Suprapubic skin (tissue), 4 donors: ENCODE measurements at places on chromosomes 3 and 15.

DNA sequence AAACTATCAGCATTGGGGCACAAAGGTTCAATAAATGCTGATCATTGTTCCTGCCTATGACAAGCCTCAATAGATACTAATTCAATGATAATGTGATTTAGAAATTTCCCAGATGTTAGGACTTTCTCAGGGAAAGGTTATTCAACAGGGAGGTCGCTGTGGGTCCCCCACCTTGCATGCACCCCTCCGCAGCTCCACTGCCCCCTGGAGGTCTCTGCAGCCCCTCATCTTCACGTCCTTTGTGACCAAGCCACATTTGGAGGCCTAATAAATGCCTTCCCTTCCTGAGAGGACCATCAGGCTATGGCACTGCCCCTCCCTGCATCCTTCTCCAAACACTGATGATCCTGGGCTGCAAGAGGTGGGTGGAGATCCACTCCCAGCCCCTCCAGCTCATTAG, 50.2 kb downstream of the NOX5 start:
- no peak for DNase-seq

GRCh38 chr3:132210476-132211346, 106.5 kb upstream of the ACP3 start:
- no peak for DNase-seq

GRCh38 chr3:179806177-179806576, 153.3 kb downstream of the USP13 start:
- DNase-seq: no peak

- no peak for DNase-seq
Measured at GRCh38 chr3:176584413-176585176, 612.7 kb downstream of the TBL1XR1 start.

DNA sequence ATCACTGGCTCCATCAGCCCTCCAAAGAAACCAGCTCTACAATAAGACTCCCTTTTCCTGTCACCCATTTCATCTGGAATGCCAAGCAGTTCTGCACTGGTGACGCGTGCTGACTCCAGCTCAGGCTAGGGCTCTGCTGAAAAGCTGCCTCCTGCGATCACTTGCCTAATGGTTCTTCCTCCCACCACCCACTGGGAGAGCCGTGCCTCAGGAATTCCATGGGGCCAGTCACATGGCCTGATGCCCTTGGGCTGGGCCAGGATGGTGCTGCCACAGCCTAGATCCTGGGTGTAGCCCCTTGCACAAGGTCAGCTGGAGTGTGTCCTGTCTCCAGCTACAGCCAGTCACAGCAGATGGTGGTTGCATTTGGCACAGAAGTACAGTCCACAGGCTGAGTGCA, 98.9 kb downstream of the DNAJB8 start:
- DNase-seq: no peak

DNA sequence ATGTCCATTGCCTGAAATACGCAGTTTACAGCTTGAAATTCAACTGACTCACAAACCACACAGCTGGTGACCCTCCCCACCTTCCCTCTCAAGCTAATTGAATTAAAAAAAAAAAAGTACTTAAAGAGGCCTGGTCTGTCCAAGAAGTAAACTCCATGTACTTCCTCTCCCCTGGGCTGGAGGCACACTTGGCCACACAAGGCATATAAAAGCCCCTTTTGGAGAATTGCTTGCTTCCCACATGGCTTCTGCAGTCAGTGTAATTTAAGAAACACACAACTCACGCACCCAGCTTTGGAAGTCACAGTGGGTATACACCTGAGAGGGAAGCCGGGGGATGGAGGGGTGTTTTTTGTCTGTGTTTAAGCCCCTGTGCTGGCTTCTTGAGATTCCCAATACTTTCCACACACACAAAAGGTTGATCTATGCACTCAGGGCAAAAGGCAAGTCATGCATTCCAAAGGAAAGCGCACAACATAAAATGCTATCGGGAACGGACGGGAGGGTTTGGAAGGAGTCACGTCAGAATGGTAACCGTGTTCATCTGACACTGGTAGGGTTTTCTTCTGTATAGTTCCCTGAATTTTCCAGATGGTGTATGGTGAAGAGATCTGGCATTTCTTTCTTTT, 106.6 kb upstream of the ALDH1A3 start:
- no peak for DNase-seq

DNA sequence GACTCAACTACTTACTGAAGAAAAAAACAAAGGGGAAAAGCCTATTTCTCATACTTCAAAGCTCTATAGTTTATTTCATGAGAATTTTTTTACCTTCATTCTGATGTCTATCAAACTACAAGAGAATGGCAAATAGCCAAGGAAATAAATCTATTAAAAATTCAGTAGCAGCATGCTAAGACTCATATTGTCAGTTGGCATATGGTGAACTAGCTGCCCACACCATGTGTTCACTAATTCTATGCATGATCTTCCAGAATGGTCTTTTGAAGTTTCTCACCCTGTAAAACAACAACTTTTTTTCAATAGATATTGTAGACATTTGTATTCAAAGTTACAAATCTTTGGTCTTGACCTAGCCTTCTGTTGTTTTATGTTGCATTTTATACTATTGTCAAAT, 386.2 kb downstream of the RSL24D1 start:
- DNase-seq: no peak

GRCh38 chr3:63582943-63583500, 69.5 kb upstream of the SNTN start:
- DNase-seq: no peak

GRCh38 chr3:148400754-148401153, 296.9 kb upstream of the AGTR1 start:
- DNase-seq: no peak

DNA sequence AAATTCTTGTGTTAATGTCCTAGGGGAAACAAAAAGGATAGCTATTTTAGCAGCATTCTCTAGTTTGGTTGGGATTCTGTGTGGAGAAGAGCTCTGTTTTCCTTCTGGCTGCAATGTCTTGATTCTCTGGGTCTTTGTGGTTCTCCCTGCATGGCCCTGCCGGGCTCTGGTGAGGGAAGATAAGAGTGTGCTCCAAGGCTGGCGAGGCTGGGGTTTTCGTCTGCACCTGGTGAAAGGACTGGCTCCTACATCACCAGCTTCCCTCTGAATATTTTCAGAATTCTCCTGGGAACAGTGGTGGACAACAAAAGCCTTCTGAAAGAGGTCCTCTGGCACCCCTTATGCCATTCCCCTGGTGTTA, 38.1 kb upstream of the SFMBT1 start:
- DNase-seq: no peak

- DNase-seq: no peak
Measured at GRCh38 chr15:63943829-63944680, 102.2 kb downstream of the DAPK2 start.

- DNase-seq: no peak
Measured at GRCh38 chr3:8738639-8739038, 5.0 kb downstream of the CAV3 start.

- DNase-seq: no peak
Measured at GRCh38 chr3:45516829-45517228, 77.7 kb upstream of the LIMD1 start.

DNA sequence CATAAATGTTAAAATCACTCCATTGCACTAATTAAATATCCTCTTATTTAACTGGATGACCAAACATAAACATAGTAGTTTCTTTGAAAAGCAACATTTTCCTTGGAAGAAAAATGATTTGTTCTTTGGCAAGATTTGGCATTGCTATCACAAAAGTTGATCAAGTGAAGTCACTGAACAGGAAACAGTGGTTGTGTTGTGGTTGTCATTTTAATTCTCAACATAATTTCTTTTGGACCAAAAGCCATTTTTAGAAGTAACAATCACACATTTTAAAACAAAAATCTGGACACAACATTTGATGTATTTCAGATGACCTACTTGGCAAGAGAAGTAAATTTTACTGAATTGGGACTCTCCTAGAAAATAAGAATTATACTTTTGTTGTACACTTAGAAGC, 872.3 kb downstream of the ROBO1 start:
- no peak for DNase-seq

- no peak for DNase-seq
Measured at GRCh38 chr3:111797171-111797615, 61.9 kb upstream of the PHLDB2 start.

- DNase-seq: peak; percentile 31
Measured at GRCh38 chr15:100109486-100110035, 232.2 kb downstream of the ADAMTS17 start.

DNA sequence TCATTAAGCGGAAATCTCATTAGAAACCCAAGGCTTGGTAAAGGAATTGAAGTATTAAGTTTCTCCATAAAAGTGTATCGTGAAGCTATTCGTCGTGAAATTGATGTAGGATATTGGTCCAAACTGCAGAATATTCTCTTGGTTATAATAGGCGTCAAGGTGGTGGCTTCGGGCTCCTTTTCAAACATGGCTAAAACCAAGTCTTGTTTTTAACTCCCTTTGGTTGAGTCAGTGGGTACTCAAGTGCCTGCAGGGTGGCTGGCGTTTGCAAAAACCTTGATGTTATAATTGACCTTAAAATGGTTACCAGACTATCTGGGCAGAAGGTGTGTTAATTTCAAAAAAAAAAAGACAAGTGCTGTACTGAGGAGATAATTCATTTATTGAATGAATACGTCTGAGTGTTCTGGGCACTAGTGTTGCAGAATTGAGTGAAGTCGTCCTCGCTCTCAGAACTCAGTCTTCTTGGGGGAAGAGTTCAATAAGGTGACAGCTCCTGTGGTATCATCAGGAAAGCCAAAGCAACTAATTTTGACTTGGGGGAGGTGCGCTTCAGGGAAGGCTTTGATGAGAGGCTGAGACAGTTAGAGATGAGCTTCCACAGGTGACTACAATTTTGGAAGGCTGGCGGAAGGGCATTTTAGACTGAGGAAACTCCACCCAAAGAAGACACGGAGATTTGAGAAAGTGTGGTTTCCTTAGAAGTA, 1.5 kb downstream of the UBE2Q2 start:
- DNase-seq: no peak

DNA sequence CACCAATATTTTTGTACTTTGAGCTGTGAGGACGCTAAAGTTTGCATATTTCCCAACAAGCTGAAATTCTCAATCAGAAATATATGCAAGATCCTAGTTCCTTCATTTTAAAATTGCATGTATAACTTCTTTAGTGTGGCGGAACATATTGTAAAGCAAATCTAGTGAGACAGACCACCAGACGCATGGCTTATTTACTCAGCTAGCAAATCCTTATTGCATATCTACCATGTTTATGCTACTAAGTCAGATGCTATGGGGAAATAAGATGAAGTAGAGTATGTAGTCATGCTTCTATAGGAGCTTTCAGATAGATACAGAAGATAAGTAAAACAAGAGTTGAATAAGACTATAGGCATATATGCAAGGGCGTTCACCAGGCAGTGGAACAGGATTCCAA, 62.0 kb downstream of the C3orf70 start:
- no peak for DNase-seq

- no peak for DNase-seq
Measured at GRCh38 chr3:196163666-196164493, 47.3 kb downstream of the ZDHHC19 start.

GRCh38 chr3:43522727-43523362, 99.0 kb downstream of the ANO10 start:
- no peak for DNase-seq

DNA sequence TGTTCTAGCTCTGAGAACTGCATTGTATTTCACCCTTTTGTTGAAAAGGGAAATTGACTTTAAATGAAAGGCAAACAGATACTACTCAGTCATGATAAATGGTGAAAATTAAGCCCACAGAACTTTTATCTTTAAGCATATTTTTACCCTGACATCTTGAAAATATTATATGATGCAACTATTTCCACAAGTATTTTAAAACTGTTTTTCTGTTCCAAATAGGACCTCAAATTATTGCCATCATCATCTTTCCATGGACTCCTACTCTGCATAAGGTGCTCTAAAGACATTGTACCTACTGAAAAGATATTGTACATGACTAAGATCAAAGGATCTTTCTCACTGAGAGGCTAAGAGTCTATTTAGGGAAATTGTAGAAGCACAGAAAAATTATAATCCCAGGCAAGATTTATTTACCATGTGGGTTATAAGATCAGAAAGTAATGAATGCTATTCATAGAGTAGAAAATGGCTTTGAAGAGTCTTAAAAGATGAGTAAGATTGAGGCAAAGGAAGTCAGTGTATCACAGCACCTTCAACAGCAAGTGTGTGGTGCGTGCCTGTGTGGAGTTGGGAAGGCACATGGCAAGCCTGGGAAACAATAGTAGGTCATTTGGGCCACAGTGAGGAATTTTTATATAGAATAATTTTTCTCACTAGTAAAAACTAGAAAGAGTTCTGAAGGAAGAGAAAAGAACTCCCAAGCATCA, 68.8 kb downstream of the VGLL3 start:
- DNase-seq: no peak

GRCh38 chr15:98759277-98759676, 110.9 kb downstream of the IGF1R start:
- no peak for DNase-seq

DNA sequence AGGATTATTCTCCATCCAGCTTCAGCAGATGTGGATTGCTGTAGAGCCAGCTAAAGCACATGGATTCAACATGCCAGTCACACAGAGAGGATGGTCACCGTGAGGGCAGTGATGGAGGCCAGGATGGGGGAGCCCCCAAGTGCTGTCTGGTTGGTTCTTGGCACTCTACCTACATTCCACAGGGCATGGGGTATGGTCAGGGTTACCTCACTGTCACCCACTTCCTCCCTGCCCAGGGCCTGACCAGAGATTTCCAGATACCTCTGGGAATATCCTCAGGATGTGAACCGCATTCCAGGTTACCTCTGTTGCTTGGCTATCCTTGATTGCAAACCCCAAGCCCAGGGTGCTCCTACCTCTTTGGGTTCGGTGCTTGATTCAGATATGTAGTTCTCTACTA, 147.3 kb upstream of the TRIM42 start:
- no peak for DNase-seq

DNA sequence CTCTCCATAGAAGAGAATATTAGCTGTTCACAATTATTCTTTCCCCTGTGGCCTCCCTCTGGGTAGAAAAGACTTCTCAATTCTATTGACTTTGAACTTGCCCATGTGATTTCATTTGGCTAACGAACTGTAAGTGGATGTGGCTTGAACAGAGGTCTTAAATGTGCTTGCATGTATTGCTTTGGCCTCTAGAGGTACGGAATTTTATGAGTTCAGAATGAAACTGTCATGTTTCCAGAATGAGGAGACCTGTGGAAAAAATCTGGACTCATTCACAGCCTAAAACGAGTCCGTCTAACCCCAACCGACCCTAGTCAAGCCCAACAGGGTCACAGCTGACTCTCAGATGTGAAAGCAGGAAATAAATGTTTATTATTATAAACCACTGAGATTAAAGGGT, 596.7 kb upstream of the UBE2E2 start:
- no peak for DNase-seq

DNA sequence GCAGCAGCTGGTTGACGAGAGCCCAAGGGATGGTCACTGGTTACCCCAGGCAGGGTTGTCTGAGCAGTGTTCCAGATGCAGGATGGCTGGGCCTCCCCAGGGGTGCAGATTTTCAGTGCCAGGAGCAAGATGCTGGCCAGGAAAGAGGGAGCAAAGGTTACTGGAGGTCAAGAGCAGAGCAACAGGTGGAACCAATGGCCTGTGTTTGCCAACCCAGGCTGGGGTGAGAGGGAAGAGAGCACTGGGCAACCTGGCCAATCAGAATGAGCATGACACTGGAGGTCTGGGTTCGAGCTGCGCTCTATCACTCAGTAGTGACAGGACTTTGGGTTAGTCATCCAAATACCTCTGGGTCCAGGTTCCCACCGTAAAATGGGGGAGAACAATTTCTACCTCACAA, 90.6 kb upstream of the TLE3 start:
- no peak for DNase-seq

GRCh38 chr3:122085673-122086072, 30.5 kb downstream of the CD86 start:
- no peak for DNase-seq

- no peak for DNase-seq
Measured at GRCh38 chr3:124774327-124774718, 44.1 kb downstream of the UMPS start.
